ENCODE measurements at places on chromosomes 7 and 10.

DNA sequence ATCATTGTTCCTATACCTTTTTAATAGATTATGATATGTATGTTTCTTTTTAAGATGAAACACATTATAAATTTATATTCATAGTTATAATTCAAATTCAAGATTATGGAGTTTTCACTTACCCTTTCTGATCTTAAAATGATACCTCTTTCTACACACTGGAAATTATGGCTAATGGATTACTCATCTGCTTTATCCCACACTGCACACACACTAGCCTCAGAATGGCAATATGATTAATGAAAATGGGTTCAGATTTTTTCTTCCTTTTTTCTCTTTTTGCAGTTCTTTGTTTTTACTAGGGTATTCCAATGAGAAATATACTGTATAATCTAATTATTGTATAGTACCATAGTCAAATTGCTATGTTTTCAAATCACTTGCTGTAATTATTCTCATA, 82.3 kb upstream of the FZD1 start:
- H3K27me3 ChIP-seq, result no peaks in the 10 kb centered on the region
- peaks cover 13% of the 10 kb centered on the region for H3K4me1 ChIP-seq
- H3K36me3 ChIP-seq, result peaks cover 27% of the 10 kb centered on the region

DNA sequence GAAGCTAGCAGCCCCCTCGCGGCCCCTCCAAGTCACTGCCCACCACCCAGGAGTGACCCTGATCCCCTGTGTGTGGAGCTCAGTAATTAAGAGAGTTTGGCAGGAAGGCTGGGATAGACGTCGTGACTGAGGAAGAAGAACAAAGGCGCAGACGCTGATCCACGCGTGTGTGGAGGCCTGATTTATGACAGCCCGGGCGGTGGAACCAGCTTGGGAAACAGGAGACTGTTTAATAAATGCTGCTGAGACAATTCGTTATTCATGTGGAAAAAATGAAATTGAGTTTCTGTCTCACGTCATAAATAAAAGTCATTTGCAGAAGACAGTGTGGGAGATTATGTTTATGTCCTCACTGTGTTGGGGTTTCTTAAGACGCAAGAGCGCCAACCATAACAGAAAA, 130.8 kb downstream of the ELFN1 start:
- H3K27me3 ChIP-seq, result peaks cover 59% of the 10 kb centered on the region
- H3K4me1 ChIP-seq, result no peaks in the 10 kb centered on the region
- ATAC-seq, result no peak
- H3K4me3 ChIP-seq, result no peak overlapping the region
- peaks cover 4% of the 10 kb centered on the region for H3K36me3 ChIP-seq

DNA sequence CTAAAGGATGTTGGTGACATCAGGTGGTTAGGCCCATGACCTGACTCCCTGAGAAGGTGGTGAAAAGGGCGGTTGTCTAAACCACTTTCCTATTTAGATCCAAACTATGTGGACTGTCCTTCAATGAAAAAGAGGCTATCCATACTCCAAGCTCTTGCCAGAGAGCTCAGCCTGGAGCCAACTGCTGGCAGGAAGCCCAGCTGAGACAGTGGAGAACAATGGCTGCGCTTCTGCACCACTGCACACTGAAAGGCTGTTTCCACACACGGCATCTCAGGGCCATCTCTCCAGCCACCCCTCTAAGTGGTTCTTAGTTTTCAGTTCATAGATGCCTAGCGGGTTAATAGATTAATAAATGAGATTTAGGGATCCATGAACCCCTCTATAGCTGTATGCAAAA, 488.8 kb upstream of the ZMIZ1 start:
- H3K36me3 ChIP-seq, result no peaks in the 10 kb centered on the region
- no peak overlapping the region for H3K27ac ChIP-seq
- H3K27me3 ChIP-seq, result peaks cover 8% of the 10 kb centered on the region
- no peak for ATAC-seq
- H3K4me3 ChIP-seq, result no peak overlapping the region

DNA sequence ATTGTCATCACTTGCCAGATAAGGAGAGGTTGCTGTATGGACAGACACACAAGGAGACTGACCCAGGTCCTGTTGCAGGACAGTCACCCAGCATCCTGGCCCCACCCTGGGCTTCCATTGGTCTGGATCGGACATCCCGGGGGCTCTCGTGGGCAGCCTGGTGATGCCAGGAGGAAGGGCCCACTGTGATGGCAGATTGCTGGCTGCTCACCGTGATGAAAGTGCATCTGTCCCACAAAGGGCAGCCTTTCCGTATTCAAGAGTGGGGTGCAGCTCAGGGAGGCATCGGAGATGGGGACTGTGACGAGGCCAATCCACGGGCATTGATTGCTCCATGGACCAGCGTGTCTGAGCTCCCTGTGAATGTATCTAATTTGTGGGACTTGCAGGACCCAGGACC, 41.3 kb downstream of the PRKAG2 start:
- no peak overlapping the region for H3K4me3 ChIP-seq
- H3K27ac ChIP-seq, result peak overlapping the region; percentile 88
- H3K4me1 ChIP-seq, result peaks cover 43% of the 10 kb centered on the region
- H3K27me3 ChIP-seq, result no peaks in the 10 kb centered on the region
- H3K36me3 ChIP-seq, result peaks cover 6% of the 10 kb centered on the region

DNA sequence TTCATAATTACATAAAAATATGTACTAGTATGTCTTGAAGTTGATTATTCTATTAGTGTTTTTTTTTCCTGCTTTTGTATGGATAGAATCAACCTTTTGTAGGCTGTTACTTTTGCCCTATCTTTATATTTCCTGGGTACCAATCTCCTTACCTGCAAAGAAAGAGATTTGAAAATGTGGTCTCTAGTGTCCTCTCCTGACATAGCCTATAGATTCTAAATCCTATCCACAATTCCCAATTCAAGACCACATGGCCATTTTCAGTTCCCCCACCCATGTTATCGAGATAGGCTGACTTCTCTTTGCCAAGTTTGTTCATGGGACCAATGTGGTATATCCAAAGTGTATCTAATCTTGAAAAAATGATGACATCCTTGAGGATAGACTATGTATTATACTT, 269.4 kb upstream of the SEMA3D start:
- H3K36me3 ChIP-seq, result no peaks in the 10 kb centered on the region
- no peak for ATAC-seq
- no peaks in the 10 kb centered on the region for H3K4me1 ChIP-seq
- H3K27ac ChIP-seq, result no peak overlapping the region
- no peak overlapping the region for H3K4me3 ChIP-seq

DNA sequence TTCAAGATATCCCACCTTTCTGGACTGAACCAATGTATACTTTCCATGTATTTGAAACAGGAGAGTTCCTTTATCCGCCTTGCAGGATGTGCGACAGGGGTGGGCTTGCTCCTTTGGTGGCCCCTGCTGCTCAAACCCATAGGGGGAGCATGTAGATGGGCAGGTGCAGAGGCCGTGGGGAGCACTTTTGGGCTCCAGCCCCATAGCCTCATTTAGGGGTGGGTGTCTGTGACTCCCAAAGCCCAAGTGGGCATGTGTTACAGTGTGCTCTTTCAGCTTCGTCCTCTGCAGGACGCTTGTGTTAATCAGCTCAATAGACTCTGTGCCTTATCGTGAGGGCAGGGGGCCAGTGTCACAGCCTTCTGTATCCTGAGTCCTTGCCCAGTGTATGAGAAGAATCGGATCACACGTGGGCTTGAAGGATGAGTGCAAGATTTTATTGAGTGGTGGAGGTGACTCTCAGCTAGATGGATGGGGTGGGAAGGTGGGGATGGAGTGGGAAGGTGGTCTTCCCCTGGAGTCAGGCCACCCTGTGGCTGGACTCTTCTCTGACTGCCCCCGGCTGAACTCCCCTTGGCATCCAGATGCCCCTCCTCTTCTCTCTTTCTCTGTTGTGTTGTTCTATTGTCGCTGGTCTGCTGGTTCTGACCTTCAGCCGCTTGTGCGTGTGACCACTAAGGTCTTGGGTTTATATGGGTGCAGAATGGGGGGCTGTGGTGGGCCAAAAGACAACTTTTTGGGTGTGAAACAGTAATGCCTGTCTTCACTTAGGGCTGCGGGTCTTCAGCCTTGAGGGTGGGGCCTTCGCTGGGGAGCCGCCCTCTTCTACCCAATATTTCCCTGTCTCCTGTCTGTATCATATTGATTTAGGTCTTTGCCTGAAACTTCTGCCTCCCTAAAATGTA, 262.2 kb downstream of the GLRX3 start:
- ATAC-seq, result no peak
- H3K27ac ChIP-seq, result no peak overlapping the region
- H3K4me3 ChIP-seq, result no peak overlapping the region
- no peaks in the 10 kb centered on the region for H3K36me3 ChIP-seq

- ATAC-seq, result no peak
- H3K4me3 ChIP-seq, result no peak overlapping the region
- H3K4me1 ChIP-seq, result no peaks in the 10 kb centered on the region
- H3K27me3 ChIP-seq, result no peaks in the 10 kb centered on the region
- H3K27ac ChIP-seq, result no peak overlapping the region
Observed at GRCh38 chr10:97612386-97612785, 20.9 kb downstream of the MORN4 start.

GRCh38 chr10:92891885-92892690, 43.8 kb downstream of the EXOC6 start:
- no peak overlapping the region for H3K27ac ChIP-seq
- H3K4me3 ChIP-seq, result no peak overlapping the region
- no peak for ATAC-seq
- H3K4me1 ChIP-seq, result peaks cover 9% of the 10 kb centered on the region
- no peaks in the 10 kb centered on the region for H3K27me3 ChIP-seq

DNA sequence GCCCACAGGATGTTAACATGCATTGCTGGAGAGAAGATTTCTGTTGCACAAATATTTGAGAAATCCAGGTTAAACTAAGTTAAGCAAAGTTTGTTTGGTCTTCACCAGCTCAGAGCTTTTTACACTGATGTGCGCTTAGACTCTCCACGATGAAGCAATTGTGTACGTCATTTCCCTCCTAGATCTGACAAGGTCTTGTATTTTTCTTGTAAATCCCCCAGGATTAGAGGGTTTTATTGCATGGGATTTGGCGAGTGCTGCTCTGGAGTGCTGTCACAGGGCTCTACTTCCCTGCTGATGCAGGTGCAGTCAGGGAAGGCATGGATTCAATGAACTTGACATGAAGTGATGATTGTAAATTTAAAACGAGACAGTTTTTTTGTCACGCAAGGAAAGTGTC, 173.3 kb downstream of the PDE1C start:
- H3K27ac ChIP-seq, result no peak overlapping the region
- H3K4me3 ChIP-seq, result no peak overlapping the region
- H3K4me1 ChIP-seq, result no peaks in the 10 kb centered on the region

DNA sequence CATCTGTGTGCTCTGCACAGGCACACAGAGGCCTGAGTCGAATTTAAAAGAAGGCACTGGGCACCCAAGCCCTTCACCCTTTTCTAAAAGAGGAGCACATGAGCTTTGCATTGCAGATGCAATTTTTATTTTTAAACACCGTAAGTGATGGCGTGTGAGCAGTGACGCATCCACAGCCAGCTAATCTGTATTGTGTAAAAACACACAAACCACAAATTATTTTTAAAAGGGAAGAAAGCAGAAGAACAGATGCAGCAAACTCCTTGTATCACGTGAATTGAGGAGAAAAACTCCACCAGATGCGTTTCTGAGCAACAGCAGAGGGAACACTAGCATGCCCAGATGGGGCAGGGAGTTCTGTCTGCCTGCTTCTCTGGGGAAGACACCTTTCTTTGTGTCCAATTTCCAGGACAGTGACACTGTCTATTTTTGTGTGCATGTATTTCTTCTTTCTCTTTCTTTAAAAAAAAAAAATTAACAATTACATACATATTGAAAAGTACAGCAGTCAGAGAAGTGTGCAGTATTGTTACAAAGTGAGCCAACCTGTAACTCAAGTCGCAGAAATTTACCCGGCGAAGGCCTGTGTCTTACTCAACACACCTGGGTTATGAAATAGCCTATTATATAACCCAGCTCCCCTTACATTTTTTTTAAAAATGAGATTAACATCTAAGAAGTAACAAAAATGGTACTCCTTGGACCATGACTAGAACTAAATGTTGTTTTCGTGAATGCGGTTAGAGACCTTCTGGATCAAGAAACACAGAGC, 39.2 kb downstream of the EEPD1 start:
- peaks cover 36% of the 10 kb centered on the region for H3K27me3 ChIP-seq
- H3K36me3 ChIP-seq, result no peaks in the 10 kb centered on the region
- peak overlapping the region; percentile 45 for H3K27ac ChIP-seq
- peak; percentile 72 for ATAC-seq
- no peak overlapping the region for H3K4me3 ChIP-seq

DNA sequence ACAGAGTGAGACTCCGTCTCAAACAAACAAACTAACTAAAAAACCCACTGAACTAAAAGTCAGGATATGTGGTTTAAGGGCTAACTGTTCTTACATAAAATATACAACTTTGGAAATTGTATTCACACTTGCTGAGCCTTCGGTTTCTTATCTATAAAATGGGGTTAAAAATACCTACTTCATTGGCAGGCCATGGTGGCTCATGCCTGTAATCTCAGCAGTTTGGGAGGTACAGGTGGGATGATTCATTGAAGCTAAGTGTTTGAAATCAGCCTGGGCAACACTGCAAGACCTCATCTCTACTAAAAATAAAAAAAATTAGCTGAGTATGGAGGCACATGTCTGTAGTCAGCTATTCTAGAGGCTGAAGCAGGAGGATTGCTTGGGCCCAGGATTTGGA, 115.4 kb upstream of the KLF6 start:
- no peak overlapping the region for H3K4me3 ChIP-seq
- H3K4me1 ChIP-seq, result peaks cover 53% of the 10 kb centered on the region
- H3K36me3 ChIP-seq, result peaks cover 17% of the 10 kb centered on the region
- H3K27ac ChIP-seq, result peak overlapping the region; percentile 89
- H3K27me3 ChIP-seq, result no peaks in the 10 kb centered on the region

DNA sequence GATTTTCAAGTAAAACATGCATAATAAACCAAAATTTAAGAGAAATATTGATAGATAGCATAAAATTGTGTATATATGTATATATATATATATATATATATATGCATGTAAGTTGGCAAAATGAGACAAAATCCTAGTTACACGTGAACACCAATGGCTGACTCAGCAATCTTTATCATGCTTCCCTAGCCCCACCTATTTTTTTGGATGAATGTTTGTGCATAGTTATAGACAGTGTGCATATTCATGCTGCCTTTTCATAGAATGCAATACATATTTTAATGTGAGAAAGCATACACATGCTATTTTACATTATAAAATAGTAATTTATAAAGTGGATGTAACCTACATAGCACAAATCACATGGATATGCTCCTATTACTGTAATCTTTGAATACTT, 230.3 kb downstream of the SH2D4B start:
- ATAC-seq, result no peak
- no peak overlapping the region for H3K27ac ChIP-seq
- peaks cover 11% of the 10 kb centered on the region for H3K27me3 ChIP-seq
- H3K4me1 ChIP-seq, result no peaks in the 10 kb centered on the region
- no peaks in the 10 kb centered on the region for H3K36me3 ChIP-seq

GRCh38 chr10:45410807-45411606, 37.0 kb downstream of the ALOX5 start:
- H3K27me3 ChIP-seq, result no peaks in the 10 kb centered on the region
- H3K36me3 ChIP-seq, result peaks cover 63% of the 10 kb centered on the region
- ATAC-seq, result no peak
- H3K27ac ChIP-seq, result peak overlapping the region; percentile 63
- H3K4me1 ChIP-seq, result peaks cover 35% of the 10 kb centered on the region

- peaks cover 33% of the 10 kb centered on the region for H3K36me3 ChIP-seq
- H3K4me1 ChIP-seq, result no peaks in the 10 kb centered on the region
- no peak overlapping the region for H3K4me3 ChIP-seq
- ATAC-seq, result no peak
- H3K27ac ChIP-seq, result no peak overlapping the region
- H3K27me3 ChIP-seq, result no peaks in the 10 kb centered on the region
Observed at GRCh38 chr10:124837687-124838086, 36.1 kb downstream of the ABRAXAS2 start.

Measured in stimulated activated memory B cell treated with anti-CD40 and anti-IgM and Interleukin-4, amounts not matched to agents 10 μg/mL and 1 μg/mL and 100 μg/mL, for 72 hours (primary cell).